ENCODE measurements at places on chromosomes 6 and 20. TPM values are rescaled to one million over a fixed set of nuclear protein-coding genes. Genes with fewer than 3 reads are reported as not detected.

GRCh38 chr6:132300323-132300949 is 100.8 kb downstream of the MOXD1 start:
- no peaks in the 10 kb centered on the region for H3K36me3 ChIP-seq
- no peak overlapping the region for H3K4me3 ChIP-seq
- H3K27me3 ChIP-seq, result no peaks in the 10 kb centered on the region
- H3K4me1 ChIP-seq, result no peaks in the 10 kb centered on the region
- DNase-seq, result no peak
- H3K27ac ChIP-seq, result no peak overlapping the region

DNA sequence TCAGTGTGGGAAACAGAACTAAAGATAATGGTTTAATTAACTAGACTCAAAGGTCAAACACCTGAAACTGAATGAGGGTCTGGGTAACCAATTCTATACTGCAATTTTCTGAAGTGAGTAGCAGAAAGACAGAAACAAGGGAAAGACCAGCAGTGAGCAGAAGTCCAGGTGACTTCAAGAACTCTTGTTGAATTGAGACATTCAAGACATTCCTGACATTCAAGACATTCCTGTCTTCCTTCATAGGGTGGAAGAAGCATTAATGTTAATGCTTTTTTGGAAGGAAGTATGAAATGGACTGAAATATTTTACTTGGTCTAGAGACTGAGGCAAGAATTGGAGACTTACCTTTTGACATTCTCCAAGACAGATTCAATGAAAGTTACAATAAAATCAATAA is 529.9 kb upstream of the MMS22L start:
- no peak for DNase-seq
- no peak overlapping the region for H3K27ac ChIP-seq
- no peaks in the 10 kb centered on the region for H3K36me3 ChIP-seq
- H3K4me1 ChIP-seq, result no peaks in the 10 kb centered on the region
- no peak overlapping the region for H3K4me3 ChIP-seq

DNA sequence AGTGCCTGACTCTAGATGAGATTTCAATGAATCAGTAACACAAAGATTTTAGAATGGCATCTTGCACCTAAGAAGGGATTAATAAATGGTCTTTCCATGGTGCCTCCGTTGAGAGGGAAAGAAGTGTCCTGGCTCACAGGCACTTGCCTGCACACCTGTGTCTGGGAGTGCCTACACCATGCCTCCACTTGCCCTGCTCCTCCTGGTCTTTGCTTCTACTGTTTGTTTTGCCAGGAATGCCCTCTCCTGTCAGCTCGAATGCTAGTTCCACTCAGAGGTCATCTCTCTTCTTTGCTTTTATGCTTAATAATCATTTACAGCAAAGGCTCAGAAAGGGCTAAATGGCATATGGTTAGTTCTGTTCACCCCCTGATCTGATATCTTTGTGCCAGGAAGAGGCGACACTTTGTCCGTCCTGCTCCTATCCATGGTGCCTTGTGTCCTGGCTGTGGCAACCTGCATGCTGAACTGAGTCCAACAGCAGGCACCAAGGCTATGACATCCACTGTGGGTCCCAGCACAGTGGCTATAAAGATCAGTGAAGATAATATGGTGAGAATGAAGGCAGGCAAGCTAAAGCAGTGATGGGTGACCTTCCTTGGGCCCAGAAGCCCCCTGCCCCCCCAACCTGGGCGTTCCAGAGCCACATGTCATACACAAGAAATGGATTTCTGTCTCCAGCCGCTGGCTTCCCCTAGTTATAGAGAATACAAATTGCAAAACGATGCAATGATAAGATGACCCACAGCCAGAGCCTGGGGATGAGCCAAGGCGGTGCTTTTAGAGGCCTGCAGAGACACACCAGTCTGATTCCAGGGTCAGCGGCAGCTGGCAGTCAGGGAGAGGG is 1.4 kb downstream of the C6orf132 start:
- H3K4me1 ChIP-seq, result peaks cover 41% of the 10 kb centered on the region
- DNase-seq, result no peak
- no peaks in the 10 kb centered on the region for H3K27me3 ChIP-seq
- peak overlapping the region; percentile 54 for H3K4me3 ChIP-seq

DNA sequence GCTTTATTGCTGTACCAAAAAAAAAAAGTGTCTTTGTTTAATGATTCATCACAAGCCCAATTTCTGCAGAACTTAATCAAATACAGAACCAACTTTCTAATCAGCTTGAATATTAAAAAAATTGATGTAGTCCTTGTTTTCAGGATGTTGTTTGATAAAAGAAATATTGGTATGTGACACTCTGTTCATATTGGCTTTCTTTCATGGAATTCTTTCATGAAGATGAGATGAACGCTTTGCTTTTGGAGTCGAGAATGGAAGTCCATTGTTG is 184.3 kb downstream of the ZNF217 start:
- H3K4me3 ChIP-seq, result no peak overlapping the region
- H3K4me1 ChIP-seq, result no peaks in the 10 kb centered on the region
- no peaks in the 10 kb centered on the region for H3K27me3 ChIP-seq

DNA sequence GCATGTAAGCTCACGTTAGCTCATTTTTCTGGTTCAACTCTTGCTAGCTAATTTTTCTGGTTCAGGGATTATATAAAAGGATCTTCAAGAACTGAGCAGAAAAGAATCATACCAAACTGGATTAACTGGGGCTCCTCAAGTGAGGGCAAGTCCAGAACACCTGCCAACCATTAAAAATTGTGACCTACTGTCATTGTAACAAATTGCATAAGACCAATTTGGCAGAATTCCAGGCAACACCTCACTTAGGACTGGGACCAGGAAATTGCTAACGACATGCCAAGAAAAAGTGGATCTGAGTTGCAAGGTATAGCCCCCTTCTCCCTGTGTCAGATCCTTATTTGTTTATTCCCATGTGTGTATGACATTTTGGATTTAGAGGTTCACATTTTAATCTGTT is 216.6 kb downstream of the HIVEP2 start:
- DNase-seq, result no peak
- peaks cover 19% of the 10 kb centered on the region for H3K4me1 ChIP-seq
- H3K4me3 ChIP-seq, result no peak overlapping the region
- H3K27me3 ChIP-seq, result no peaks in the 10 kb centered on the region
- no peak overlapping the region for H3K27ac ChIP-seq
- H3K36me3 ChIP-seq, result no peaks in the 10 kb centered on the region

DNA sequence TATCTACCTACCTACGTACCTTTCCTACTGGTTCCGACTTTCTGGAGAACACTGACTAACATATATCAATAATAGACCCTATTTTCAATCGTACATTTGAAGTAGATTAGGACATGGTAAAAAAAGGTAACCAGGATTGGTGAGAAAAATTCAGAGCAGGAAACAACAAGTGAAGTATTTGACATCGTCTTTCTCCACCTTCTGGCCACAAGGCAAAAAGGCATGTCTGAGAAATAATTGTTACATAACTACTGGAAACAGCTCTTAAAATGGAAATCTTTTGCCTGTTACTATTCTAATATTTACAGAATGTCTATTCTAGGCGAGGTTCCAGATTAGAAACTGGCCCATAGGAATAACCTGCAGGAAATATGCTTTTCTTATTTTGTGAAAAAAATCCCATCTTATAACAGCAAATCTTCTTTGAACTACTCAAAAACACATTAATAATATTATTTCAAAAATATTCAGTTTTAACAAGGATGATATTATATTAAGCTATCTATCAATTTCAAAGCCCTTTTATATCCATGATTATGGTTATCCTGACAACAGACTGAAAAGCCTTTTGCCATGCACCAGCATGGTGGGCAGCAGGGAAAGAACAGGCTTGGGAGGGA is 80.8 kb downstream of the RCAN2 start:
- no peaks in the 10 kb centered on the region for H3K27me3 ChIP-seq
- peak overlapping the region; percentile 28 for H3K27ac ChIP-seq
- peaks cover 9% of the 10 kb centered on the region for H3K4me1 ChIP-seq
- no peak for DNase-seq

- no peaks in the 10 kb centered on the region for H3K36me3 ChIP-seq
- DNase-seq, result no peak
- H3K4me1 ChIP-seq, result no peaks in the 10 kb centered on the region
- no peak overlapping the region for H3K27ac ChIP-seq
- no peak overlapping the region for H3K4me3 ChIP-seq
- no peaks in the 10 kb centered on the region for H3K27me3 ChIP-seq
Measured at GRCh38 chr6:90860822-90861601, 274.1 kb upstream of the MAP3K7 start.

DNA sequence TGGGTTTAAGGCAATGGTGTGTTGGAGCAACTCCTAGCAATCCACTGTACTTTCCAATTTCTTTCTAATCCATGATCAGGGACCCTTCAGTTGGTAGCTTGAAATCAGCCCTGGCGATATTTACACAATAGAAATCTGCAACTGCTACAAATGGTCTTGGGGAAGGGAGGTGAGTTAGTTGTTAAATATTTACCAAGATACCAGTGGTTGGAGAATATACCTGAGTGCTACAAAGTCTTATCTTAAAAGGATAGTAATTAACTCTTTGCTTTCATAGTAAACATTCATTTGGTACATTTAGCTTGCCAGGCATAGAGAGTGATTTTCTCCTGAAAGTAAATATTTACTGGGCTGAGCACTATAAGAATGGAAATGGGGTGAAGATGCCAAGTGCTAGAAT is 568.2 kb downstream of the BCKDHB start:
- no peak overlapping the region for H3K4me3 ChIP-seq
- no peaks in the 10 kb centered on the region for H3K4me1 ChIP-seq
- no peak for DNase-seq

DNA sequence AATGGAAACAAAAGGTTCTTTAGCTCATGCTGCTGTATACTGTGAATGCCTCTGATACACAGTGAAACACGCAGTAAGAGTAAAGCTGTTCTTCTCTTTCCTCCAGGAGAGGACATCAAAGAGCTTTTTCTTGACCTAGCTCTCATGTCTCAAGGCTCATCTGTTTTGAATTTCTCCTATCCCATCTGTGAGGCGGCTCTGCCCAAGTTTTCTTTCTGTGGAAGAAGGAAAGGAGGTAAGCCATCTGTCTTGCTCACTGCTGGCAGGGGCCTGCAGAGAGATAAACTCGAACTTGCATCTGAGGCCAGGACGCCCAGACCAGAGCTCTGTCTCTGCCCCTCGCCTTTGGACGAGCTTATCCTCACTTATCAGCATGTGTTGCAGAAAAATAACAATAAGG is 37.7 kb downstream of the LY86 start:
- no peaks in the 10 kb centered on the region for H3K4me1 ChIP-seq
- no peak for DNase-seq
- H3K27me3 ChIP-seq, result no peaks in the 10 kb centered on the region
- H3K36me3 ChIP-seq, result no peaks in the 10 kb centered on the region
- H3K4me3 ChIP-seq, result no peak overlapping the region

DNA sequence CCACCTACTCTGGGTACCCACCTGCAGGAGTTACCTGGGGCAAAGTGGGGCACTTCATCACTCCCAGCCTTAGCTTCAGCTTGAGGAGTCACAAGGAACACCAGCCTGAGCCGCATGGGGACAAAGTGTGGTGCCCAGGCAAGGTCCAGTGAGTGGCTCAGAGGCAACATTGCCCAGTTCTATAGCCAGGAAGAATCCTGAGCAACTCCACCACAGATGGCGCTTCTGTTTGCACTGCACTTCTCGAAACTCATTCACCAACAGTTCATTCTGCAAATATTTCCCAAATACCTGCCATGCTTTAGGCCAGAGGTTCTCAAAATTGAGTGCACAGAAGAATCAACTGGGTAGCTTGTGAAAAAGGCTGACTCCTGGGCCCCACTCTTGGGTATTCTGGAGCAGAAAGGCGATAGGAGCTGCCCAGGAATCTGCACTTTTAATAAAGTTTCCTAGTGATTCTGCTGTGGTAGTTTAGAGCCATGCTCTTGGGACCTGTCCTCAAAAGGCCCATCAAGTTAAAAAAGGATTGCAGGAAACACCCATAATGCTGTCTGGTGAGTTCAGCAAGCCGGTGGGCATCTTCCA is 83.1 kb downstream of the VEGFA start:
- H3K4me1 ChIP-seq, result peaks cover 9% of the 10 kb centered on the region
- H3K27ac ChIP-seq, result no peak overlapping the region

WFDC6 gene
- not detected for total RNA-seq

C20orf204 gene
- total RNA-seq, result 0.98 TPM
